Endothelial cell (in vitro differentiated cells): ENCODE measurements at places on chromosomes 5 and 9. TPM values are rescaled to one million over a fixed set of nuclear protein-coding genes. Genes with fewer than 3 reads are reported as not detected.

DNA sequence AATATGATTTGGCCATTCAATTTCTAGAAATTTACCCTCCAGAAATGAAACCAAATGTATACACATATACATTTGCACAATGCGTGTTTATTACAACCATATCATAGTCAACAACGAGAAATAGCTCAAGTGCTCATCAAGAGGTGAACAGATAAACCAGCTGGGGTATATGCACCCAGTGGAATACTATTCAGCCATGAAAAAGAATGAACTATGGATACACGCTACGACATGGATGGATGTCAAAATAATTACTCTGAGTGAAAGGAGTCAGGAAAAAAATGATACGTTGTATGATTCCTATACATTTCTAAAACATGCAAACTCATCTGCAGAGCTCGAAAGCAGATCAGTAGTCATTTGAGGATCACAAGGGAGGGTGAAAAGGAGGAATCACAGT is 441.5 kb upstream of the ADAMTS16 start:
- no peaks in the 10 kb centered on the region for H3K4me1 ChIP-seq
- H3K27me3 ChIP-seq = peaks cover 2% of the 10 kb centered on the region
- H3K27ac ChIP-seq = no peak overlapping the region
- no peak overlapping the region for H3K4me3 ChIP-seq
- no peaks in the 10 kb centered on the region for H3K36me3 ChIP-seq
- DNase-seq = no peak

DNA sequence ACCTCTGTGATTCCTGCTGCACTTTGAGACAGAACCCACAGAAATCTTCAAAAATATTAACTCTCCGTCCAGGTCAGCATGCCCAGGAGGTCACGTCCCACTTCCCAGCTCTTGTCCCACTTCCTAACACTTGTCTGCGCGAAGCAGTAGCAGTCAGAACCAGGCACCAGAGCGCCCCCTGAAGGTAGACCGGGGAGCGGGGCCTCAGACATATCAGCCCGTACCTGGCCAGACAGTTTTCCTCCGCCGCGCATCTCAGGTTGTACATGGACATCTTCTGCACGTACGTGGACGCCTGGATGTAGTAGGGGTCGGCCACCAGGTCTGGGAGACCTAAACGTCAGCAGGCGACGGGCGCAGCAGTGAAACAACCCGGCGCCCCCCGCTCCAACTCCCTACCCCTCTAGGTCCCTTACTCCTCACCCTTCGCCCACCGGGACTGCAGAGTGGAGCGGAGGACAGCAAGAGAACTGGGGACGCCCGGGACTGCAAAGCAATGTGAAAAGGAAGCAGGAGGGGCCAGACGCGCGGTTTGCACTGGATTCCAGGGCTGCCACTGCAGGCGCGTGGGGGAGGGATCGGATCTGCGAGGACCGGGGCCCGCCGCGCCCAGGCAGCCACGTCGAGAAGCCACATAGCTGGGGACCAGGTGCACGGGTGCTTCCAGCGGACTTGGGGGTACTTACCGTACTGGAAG is 1.2 kb downstream of the LOX start:
- peaks cover 2% of the 10 kb centered on the region for H3K27me3 ChIP-seq
- no peaks in the 10 kb centered on the region for H3K36me3 ChIP-seq

- no peak overlapping the region for H3K4me3 ChIP-seq
- H3K4me1 ChIP-seq = peaks cover 23% of the 10 kb centered on the region
- no peaks in the 10 kb centered on the region for H3K27me3 ChIP-seq
- no peak for DNase-seq
Measured at GRCh38 chr5:76606701-76607100, 16.5 kb downstream of the F2RL2 start.

ERAP2 gene
- 0.08 TPM for total RNA-seq

- no peak for DNase-seq
- H3K27me3 ChIP-seq = peaks cover 2% of the 10 kb centered on the region
- H3K4me1 ChIP-seq = peaks cover 3% of the 10 kb centered on the region
- H3K4me3 ChIP-seq = no peak overlapping the region
- H3K27ac ChIP-seq = no peak overlapping the region
Measured at GRCh38 chr5:57695706-57696388, 213.2 kb upstream of the ACTBL2 start.

- peaks cover 6% of the 10 kb centered on the region for H3K27me3 ChIP-seq
- H3K4me1 ChIP-seq = no peaks in the 10 kb centered on the region
- H3K27ac ChIP-seq = no peak overlapping the region
- DNase-seq = no peak
- H3K4me3 ChIP-seq = no peak overlapping the region
Measured at GRCh38 chr9:92718086-92719001, 46.3 kb downstream of the BICD2 start.
